ENCODE measurements at places on chromosomes 16 and 17.

DNA sequence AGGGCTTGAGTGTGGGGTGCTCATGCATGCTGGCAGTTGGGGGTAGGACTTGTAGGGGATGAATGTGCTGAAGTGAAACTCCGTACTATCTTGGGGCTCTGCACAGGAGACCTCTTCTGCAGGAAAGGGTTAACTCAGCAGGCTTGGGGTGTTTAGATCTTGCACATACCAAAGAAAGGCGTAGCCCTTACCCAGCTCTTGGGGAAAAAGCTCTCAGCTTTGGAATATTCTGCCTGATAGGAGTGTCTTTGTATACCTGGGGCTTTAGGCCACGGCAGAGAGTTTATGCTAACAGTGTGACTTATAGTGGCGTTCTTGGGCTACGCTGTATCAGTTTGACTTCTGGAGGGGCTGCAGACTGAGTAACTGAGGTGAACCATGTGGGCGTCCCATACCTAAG, 21.1 kb downstream of the KRT25 start:
- DNase-seq: no peak

DNA sequence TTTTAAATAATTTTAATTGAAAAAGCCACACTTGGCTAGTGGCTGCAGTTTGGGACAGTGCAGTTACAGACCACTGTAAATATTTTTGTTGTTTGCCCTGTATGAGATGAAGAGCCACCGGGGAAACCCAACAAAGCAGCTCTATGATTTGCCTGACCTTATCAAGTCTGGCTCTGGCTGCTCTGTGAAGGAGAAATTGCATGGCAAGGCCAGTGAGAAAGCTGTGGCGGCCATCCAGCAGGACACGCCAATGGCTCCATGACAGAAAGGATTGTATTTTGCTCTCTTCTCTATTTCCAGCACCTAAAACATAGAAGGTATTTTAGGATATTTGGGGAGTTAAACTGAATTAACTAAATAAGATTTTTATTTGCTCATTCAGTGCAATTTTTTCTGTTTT, 330.0 kb upstream of the DYNLRB2 start:
- no peak for DNase-seq

DNA sequence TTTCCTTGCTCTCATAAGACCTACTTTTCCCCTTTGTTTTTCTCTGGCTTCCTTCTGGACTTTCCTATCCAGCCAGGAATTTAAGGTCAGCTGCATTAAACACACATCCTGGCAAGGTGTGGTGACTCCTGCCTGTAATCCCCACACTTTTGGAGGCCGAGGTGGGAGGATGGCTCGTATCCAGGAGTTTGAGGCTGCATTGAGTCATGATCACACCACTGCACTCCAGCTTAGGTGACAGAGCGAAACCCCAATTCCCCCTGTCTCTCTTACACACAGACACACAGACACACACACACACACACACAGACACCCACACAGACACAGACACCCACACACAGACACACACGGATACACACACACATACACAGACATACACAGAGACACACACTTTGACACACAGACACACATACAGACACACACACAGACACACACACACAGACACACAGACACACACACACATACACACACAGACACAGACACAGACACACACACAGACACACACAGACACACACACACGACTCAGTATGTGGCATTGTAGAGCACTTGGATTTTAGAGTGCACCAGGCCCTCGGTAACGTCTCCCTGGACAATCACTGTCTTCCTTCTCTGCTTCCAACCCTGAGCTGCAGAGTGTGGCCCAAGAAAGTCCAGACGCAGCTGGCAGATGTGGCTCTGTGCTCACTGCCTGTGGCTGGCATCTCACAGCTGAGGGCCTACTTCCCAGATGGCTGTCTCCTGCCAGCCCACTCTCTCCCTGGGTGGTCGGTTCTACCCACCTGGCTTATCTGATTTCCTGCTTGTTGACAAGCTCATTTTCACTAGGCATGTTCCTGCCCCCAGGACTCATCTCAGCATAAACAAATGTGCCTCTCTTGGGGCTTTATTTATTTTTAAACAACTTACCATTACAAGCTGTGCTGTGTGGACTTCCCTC, 39.0 kb downstream of the NLRP1 start:
- DNase-seq: no peak

- no peak for DNase-seq
These were observed 15.8 kb downstream of the TMEM98 start for GRCh38 chr17:32943647-32944191.

DNA sequence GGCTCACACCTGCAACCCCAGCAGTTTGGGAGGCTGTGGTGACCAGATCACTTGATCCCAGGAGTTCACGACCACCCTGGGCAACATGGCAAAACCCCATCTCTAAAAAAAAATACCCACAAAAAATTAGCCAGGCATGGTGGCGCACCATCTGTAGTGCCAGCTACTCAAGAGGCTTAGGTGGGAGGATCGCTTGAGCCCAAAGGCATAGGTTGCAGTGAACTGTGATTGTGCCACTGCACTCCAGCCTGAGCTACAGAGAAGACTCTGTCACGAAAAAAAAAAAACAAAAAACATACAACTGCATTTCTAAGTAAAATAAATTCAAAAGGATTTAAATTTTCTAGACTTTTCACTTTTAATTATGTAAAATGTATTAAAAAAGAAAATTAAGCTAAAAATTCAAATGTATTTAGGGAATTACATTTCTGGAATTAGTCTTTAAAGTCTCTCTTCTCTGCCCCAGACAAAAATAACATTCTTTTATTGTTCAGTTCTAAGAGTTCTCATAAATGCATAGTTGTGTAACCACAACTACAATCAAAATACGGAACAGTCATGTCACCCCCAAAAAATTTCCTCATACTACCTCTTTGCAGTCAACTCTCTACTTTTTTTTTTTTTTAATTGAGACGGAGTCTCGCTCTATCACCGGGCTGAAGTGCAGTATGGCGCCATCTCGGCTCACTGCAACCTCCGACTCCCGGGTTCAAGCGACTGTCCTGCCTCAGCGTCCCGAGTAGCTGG, 14.1 kb downstream of the FAM222B start:
- no peak for DNase-seq

DNA sequence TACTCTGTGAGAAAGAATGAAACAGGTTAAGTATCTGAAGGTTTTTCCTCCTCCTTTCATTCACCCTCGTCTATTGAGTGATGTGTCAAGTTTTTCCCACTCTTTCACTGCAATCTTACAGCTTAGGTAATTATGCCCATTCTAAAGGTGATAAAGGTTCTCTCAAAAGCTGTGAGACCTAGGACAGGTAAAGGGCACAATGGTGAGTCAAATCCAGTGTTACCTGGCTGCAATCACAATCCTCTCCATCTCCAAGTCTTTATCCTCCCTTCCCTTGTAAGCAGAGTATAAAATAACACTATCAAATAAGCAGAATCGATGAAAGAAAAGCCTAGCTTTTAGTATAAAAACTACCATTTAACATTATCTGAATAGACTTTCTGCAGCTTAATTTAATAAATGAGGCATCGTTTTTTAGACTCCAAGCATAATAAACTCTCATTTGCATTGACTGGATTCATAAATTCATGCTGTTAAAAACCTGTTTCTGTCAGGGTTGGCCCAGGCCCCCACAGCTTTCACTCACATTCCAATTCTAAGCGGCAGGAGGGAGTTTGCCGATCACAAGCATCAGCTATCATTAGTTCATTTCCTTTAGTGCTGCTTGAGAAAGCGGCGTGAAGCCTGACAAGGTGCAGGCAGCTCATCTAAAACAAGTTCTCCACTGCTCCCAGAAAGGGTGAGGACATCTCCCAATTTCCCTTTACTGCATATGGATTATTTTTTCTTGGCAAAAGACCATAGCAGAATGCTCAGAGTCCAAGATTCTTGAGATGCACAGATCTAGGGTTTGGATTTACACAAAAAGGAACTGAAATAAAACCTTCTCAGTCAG, 67.8 kb downstream of the CDH8 start:
- no peak for DNase-seq

DNA sequence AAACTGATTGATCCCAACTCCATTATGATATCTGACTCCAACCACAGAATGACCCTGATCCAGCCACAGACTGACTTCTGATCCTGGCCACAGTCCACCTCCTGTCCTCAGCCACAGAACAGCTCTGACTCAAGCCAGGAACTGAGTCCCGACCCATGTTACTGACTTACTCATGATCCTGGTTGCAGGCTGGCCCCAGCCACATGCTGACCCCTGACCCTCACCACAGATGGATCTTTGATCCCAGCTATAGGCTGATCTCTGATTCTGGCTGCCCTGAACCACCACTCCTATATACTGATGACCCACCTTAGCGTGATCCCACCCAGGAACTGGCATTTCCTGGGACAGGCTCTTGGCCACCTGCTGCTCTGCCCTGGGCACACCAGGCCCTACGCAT, 32.2 kb upstream of the IL21R start:
- no peak for DNase-seq

- no peak for DNase-seq
These were observed 389.9 kb downstream of the MAF start for GRCh38 chr16:79210607-79211006.

- no peak for DNase-seq
These were observed 58.9 kb downstream of the WWP2 start for GRCh38 chr16:69820926-69821541.

- no peak for DNase-seq
These were observed 15.0 kb downstream of the CA10 start for GRCh38 chr17:52143542-52143941.

DNA sequence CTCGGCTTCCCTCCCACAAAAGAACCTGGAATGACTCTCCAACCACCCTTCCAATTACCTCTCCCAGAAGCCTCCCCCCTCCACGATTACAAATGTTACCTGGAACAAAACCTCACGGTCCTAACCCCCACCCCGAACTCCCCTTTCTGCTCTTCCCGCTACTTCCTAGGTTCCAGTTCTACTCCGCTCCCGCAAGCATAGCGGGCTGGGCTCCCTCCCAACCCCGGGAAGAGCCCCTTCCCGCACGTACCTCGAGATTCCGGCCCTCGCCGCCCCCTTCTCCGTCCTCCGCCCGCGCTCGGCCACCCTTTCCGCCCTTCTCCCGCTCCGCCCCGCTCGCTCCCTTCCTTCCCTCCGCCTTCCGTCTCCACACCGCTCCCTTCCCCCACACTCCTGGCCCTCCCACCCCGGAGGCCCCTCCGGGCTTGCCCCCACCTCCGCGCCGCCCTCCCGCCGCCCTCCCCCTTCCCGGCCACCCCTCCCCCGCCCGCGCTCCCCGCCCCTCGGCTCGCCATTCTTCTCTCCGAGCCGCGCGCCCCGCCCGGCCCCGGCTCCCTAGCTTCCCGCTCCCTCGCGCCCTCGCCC, 457 bp downstream of the CHTF8 start:
- peak; percentile 74 for DNase-seq

DNA sequence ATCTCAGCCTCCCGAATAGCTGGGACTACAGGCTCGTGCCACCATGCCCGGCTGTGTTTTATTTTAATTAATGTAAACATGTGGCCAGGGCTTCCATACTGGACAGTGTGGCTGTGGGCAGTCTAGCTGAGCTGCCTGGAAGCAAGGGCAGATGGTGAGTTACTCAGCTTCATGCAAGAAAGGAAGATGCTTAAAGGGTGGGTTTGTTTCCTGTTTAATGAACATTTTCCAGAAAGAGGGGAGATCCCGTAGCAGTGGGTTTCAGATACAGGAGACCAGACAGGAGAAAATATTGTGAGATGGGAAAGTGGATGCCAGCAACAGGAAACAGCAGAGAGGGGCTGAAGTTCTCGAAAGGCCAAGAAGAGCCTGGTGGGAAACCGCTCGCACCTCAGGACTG, 7.3 kb downstream of the MAPK8IP3 start:
- no peak for DNase-seq

GRCh38 chr17:14779241-14779640, 478.4 kb downstream of the HS3ST3B1 start:
- no peak for DNase-seq

All from thymus (tissue), 14 donors.